Ammon's horn (tissue), 1 donor: ENCODE measurements at places on chromosomes 1 and 21.

DNA sequence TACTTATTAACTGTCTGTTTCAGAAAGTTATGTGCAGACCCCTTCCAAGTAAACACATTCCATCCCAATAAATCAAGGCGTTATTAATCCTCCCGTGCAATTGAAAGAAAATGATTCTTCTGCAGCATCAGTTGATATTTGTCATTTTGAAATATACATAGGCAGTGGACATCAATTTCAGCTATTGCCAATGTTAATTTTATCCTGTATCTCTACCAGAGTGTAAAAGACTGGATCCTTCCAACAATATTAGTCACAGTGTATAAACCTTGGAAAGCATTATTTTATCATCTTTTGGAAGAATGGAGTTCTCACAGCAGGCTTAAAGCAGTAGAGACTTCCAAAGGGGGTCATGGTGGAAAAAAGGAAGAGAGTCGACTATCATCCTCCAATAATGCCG lies 150.4 kb downstream of the CYYR1 start:
- no peak for DNase-seq

DNA sequence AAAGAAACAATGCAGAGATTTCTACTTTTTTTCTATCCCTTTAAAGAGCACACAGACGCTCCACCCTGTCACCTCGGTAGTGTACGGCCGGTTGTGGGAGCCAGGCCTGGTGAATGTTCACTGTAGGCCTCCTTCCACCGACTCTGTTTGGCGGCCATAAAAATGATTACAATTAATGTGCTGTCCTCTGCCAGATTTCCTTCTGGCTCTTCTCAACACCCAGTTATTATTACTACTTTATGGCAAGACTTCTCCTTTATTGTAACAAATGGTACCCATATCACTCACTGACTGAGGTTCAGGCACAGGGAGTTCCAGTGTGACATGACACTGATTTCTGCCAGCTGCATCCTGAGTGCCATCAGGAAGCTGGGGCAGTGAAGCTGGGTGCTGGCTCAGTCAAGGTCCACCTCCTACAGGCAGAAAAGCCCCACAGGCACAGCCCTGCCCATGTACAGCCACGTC lies 37.4 kb downstream of the GPR161 start:
- DNase-seq = no peak

GRCh38 chr1:35126546-35126945 lies 47.4 kb downstream of the ZMYM1 start:
- DNase-seq = no peak

DNA sequence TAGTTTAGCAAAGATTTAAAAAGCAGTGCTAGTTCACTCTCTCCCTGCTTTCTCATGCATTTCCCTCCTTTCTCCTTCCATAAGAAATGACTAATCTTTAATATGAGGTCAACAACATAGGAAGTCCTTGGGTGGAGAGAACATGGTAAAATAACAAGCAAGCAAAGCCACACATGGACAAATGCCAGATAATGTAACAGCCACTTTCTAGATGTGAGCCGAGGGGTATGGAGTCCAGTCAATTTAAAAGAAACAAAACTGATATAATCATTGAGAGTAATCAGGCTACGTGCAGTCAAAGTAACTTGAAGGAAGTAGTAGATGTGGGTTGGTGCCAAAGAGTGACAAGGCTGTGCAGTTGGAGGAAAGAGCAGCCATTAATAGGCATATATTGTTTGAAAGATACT lies 69.6 kb downstream of the DUSP10 start:
- no peak for DNase-seq

GRCh38 chr1:181324797-181325616 lies 158.3 kb upstream of the CACNA1E start:
- DNase-seq = no peak

- DNase-seq = no peak
These were observed 5.8 kb downstream of the SRRM1 start for GRCh38 chr1:24648919-24649318.

DNA sequence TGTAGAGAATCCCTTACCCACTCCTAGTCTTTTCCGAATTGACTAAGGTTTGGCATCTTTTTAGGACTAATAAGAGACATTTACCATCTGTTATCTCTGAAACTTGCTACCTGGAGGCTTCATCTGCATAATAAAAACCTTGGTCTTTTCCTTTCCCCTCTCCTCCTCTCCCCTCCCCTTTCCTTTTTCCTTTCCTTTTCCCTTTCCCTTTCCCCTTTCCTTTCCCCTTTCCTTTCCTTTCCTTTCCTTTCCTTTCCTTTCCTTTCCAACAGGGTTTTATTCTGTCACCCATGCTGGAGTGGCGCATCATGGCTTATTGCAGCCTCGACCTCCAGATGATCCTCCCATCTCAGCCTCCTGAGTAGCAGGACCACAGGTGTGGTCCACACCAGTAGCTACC lies 195.7 kb downstream of the RYR2 start:
- DNase-seq = no peak

GRCh38 chr1:116991171-116991845 lies 10.3 kb upstream of the CD101 start:
- no peak for DNase-seq

GRCh38 chr1:86084998-86085397 lies 71.6 kb downstream of the COL24A1 start:
- no peak for DNase-seq

GRCh38 chr1:25948641-25949040 lies 42.4 kb upstream of the STMN1 start:
- DNase-seq = no peak

GRCh38 chr1:2777424-2778219 lies 23.9 kb downstream of the TTC34 start:
- DNase-seq = no peak

DNA sequence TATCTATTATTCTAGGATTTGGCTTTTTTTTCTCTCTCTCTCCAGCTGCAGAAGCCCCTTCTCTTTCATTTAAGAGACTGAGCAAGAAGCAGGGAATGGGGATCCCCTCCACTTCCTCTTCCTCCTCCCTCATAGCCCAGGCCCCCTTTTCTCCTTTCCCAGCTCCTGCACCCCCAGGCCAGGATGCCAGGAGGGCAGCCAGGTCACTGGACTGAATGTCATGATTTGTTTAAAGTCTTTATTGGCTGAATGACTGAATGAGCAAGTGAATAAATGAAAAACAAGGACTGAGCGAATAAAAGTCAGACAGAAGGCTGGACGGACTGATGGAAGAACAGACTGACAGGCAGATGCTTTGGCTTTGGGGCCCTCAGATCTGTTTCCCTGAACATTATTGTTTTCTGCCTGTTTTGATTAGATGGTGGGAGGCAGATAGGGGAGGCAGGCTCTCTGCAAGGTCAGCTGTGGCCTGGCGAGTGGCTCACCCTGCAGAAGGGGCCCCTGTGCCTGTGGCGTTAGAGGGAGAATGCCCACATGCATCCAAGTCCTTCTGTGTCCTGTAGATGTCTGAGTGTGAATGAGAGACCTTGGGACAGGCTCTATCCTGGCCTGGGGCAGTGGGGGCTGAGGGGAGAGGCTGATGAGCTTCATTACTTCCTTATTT lies 20.3 kb upstream of the ADGRB2 start:
- no peak for DNase-seq

GRCh38 chr1:48107516-48107915 lies 110.3 kb upstream of the TRABD2B start:
- no peak for DNase-seq

- DNase-seq = no peak
These were observed 54.6 kb upstream of the POU2F1 start for GRCh38 chr1:167165948-167166689.

DNA sequence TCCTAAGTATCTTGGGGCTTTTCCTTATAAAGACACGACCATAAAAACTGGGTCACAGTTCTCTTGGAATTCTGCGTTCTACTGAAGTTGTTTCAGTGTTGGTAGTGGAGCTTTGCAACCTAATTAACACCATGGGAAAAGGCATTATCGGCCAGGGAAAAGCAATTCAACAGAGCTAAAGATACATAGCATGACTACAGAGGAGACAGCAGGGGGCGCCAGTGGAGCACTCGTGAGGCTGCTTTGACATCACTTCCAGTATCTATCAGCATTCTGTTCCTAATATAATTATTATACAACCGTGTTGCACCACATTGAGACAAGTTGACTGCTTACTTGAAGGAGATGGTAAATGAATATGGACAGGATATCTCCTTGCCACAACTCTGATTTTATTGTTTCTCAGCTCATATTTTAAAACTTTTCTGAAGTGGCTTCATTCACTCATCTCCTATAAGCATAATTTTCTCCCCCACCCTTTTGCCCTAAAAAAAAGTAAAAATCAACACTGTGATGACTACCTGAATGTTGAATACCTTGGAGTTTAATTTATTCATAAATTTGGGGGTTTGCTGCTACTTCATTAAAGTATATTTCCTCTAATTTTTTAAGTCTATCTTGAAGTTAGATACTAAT lies 39.4 kb downstream of the ZP4 start:
- peak; percentile 78 for DNase-seq

GRCh38 chr1:181438013-181438412 lies 45.3 kb upstream of the CACNA1E start:
- no peak for DNase-seq

DNA sequence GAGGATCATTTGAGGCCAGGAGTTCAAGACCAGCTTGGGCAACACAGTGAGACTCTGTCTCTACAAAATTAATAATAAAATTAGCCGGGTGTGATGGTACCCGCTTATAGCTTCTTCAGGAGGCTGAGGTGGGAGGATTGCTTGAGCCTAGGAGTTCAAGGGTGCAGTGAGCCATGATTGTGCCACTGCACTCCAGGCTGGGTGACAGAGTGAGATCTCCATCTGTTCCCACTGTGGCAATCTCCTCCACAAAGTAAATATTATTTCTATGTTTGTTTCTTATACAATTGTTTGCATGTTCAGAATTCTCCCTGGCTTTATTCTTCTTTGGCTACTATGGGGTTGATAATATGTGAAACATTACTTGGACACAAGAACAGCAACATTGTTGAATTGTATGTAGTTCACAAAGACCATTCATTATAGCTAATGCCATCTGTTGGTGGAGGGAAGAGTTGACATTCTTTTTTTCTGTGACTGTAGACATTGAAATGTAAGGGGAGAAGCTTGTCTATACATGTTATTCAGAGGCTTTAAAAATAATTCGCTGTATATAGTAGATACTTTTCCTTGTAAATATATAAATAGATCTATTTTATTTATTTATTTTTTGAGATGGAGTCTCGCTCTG lies 47.8 kb upstream of the SRSF10 start:
- DNase-seq = peak; percentile 27

GRCh38 chr1:31215065-31215570 lies 24.6 kb downstream of the NKAIN1 start:
- DNase-seq = no peak

DNA sequence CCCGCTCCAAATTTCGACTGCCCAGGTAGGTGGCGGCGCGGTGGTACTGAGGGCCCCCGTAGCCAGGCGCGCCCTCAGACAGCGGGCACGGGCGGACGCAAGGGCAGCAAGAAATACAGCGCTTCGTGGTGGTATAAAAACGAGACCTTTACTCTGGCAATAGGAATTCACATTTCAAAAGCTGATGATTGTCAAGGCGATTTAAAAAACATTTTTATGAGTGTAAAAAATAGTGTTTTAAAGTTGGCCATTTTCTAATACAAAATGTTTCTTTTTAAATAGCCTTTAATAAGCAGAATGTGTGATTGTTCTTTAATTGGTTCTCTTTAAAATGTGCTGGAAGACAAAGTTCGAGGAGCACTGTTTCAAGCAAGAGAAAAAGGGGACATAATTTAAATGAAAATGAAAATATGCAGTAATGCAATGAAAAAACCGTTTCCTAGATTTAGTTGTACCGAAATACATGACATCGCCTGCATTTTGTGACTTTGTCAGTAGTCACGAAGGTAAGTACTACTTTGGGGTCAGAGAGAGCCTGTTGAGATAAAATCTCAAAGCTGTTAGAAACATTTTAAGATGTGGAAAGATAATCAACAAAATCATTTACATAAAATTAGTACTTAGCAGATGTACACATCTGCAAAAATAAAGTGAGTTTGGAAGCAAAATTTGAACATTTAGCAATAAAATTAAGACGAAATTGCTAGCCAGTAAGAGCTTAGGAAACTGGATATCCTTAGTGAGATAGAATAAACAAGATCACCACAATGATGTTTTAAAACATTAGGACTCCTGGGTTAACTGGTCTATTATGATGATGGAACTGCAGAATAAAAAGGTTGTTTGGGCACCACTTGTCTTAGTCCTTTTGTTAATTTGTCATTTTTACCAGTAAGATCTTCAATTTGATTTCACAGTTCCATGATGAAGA lies 1.1 kb upstream of the PSMG1 start:
- DNase-seq = no peak

DNA sequence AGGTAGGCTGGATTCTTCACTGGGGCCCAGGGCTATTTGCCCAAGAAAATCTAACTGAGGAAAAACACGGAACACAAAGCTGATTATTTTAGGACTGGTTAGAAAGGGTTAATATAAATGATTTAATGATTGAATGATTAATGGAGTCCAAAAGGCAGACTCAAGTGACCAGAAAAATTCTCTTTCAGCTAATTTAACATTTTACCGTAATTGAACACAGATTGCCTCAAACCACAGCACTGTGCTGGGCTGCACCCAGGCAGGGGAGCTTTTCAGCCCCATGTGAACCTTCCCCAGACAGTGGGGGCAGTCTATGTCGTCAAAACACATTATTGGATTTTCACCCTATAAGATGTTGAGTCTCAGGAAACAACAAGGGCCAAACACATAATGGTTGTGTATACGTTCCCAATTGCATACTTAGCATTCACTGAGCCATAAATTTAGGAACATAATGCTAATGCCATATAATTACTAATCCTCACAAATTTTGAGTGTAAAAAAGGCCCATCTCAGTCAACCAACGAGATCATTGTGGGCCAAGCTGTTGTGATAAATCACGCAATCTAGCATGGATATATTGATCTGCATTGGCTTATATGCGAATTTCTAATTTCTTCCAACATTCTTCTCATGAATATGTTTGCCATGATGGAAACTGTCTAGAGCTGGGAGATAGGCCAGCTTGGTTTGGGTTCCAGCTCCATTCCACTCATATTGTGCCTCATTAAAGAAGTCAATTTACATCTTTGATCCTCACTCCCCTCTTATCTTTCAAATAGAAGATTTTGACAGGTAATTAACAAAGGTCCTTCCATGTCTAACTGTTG lies 27.7 kb downstream of the DSCAM start:
- DNase-seq = no peak

DNA sequence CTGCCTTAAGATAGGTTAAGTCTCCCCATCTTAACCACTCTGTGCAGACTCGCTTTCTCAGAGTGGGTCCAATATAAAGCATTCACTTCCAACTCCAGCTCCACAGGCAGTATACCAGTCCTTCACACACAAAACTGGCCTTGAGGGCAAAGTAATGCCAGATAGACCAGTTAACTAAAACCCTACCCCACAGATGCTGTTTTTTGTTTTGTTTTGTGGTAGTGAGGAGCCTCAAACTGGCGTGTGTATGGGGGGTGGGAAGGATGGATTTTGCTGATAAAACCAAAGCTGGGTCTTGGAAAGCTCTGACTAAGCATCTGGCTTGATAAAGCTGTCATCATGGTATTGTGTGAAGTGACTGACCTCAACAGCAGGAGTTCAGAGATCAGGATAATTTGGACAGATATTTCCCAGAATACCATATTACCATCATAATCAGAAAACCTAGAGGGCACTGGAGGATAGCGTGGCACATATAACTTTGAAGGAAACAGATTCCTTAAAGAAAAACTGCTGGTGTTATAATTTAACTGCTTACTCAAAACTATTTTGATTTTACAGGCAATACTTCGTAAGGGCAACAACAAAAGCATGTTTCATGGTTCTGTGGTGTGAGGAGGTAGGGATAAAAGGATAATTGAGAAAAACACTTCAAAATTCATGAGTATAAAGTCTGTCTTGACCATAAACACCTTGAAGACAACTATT lies 29.6 kb upstream of the CPLANE2 start:
- DNase-seq = no peak

GRCh38 chr1:33030575-33030974 lies 6.1 kb downstream of the AK2 start:
- DNase-seq = no peak

GRCh38 chr1:116881879-116882520 lies 27.7 kb upstream of the PTGFRN start:
- DNase-seq = peak; percentile 73
